ENCODE measurements at places on chromosomes 4 and X.
A peak's percentile ranks its signal among the peaks of the same experiment; 100 is the strongest.

DNA sequence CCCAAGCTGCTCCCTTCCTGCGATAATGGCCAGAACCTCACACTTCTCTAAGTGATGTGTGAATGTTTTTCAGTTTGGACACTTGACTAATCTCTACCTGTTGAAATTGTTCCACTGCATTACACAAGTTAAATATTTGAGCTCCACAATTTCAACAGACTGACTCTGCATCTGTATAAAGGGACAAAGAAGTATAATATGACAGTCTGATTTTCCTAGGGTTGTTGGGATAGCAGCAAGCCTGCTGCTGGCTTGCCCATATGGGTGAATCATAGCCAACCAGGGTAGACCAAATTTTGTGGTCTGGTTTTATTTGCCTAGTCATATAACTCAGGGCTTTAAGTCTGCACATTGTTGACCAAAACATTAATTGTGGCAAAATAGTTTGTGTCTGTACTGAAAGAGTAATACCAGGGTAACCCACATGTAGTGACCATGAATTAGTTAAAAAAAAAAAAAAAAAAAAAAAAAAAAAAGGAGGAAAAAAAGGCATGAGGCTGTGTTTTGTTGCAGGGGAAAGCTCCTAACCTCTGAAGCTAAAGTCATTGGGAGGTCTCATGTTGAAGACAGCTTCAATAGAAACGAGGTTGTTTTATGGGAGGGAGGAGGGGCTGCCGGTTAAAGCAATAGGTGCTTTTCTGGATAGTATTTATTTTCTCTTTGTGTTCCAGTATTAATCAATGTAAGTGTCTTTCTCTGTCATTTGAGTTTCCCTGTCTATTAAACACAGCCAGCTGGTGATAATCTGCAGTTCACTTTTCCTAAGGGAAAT, 534.2 kb downstream of the RAB28 start:
- no peak for DNase-seq

- DNase-seq: peak; percentile 96
These were observed at the start of gene CCNG2 for GRCh38 chr4:77156912-77157858. Gene CCNG2 (plus strand): TSS chr4:77157207. CDS start chr4:77158533, 1,326 bp downstream.

GRCh38 chr4:156568484-156568883, 403.1 kb downstream of the PDGFC start:
- no peak for DNase-seq

DNA sequence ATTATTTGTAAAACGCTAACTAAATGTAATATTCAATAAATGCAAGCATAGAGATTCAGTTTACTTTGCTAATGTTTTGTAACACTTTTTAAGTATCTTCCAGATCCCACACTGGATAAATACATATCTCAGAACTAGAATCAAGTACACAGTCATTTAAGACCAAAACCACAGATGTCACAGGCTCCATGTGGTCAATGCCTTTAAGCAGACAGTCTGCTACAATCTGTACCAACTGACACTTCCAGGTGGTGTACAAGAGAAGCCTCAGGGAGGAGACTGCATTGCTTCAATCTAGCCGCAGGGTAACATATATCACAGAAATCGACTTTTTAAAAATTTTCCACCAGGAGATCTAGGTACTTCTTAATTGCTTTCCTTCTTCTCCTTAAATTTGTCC, 229.6 kb upstream of the DIAPH2 start:
- DNase-seq: no peak

GRCh38 chr4:33104273-33104672, 2384.1 kb downstream of the PCDH7 start:
- no peak for DNase-seq

DNA sequence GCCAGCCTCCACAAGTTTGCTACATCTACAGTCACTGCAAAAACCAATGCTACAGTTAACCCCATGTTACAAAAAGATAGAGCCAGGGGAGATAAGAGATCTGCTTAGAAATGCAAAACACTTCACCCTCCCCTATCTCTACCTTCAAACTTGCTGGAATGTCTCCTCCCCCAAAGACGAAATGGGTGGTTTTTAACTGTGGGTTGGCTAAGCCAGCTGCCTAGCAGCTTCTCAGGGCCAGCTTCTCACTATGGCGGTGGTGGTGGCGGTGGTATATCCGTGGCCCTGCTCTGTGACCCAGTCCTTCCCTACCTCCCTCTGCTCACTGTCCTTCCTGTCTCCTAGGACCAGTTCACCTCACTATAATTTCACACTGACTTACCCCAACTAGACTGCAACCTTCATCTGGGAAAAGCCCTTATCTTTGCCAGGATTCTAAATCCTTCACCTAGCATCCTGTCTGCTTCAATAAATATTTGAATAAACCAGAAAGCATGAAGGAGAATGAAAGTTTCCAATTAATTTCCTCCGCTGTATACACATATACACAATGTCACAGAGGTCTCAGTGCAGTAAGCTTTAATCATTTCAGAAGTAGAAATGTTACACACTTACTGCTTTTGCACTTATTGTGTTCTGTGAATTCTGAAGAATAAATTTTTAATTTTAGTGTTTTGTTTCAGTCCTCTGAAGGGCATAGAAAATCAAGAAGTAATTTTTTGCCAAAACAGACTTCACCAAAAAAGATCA, 46.3 kb downstream of the SH3KBP1 start:
- DNase-seq: peak; percentile 85

- no peak for DNase-seq
These were observed 231.9 kb upstream of the BCOR start for GRCh38 chrX:40329616-40330015.
